ENCODE measurements at places on chromosomes 6 and 20.

DNA sequence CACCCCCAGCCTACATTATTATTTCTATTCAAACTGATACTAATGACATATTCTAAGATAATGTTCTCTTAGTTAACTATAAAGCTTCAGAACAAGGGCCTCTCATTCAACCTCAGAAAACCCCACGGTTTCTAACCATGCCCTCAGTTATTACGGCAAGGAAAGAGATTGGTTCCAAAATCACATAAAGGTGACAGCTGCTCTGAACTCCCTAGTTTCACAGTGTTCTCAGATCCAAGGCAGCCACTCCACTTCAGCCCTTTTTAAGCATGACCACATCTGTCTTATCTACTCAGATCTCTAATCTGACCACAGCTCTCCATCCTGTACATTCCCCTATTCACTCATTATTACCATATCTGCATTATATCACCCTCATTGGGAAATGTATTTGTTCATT lies 98.8 kb upstream of the CEP85L start:
- no peak for DNase-seq

- DNase-seq: no peak
Observed at GRCh38 chr6:140036196-140036595, 661.7 kb upstream of the CITED2 start.

- DNase-seq: no peak
Observed at GRCh38 chr20:39097889-39098288, 135.7 kb downstream of the DHX35 start.

- DNase-seq: no peak
Observed at GRCh38 chr6:168778201-168778600, 337.2 kb downstream of the SMOC2 start.

DNA sequence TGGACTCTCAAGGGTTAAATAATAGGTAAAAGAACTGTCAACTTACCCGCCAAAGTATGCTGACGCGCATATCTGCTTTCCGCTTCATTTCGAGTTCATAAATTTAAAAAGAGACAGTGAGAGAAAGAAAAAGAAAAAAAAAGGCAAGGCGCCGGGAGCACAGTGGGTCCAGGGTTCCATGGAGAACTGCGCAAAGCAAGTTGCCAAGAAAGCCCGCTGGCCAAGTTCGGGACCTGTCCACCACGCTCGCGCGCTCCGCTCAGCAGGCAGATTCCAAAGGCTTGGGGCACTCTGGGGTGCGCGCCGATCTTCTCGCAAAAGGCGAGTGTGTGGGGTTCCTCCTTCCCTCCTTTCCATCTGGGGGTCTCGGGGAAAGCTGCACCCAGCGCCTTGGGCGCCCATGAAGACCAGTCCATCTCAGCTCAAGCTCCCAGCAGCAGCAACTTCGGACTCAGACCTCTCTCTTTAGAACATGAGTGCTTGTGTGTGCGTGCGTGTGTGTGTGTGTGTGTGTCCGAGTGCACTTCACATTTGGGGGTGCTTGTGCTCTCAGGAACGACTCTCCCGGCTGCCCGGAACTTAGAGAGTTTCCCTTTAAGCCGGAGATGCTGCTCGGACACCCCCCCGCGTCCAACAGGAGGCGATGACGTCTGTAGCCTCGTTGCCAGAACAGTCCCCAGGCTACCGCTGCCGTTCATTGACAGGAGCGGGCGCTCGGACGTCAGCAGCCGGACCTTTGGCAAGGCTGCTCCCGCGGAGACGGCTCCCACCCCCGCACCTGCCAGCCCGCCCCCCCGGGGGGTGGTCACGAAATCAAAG lies 180.0 kb downstream of the TBXT start:
- DNase-seq: no peak

DNA sequence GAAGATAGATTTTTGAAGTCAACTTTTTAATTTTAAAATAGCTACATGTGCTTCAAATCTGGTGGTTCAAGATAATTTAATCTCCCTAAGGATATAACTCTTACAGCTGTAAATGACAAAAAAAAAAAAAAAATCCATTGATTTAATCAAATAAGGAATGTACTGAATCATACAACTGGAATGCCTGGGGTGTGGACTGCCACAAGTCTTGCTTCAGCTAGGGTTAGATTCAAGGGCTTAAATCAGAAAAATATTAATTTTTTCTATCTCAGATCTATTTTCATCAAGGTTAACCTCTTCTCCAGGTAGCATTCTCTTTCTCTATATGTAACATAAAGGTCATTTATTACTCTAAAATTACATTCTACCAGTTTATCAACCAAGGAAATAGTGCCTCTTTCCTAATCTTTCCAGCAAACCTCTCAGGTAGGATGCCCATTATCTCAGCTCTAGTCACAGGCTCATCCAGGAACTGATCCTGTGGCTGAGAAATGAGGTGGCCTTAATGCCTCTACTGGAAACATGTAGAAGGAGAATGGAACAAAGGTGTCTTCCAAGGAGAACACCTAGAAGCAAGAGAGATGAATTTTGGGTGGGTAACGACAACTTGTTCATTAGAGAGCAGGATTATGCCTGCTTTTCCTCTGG lies 466.9 kb downstream of the CBLN4 start:
- no peak for DNase-seq

DNA sequence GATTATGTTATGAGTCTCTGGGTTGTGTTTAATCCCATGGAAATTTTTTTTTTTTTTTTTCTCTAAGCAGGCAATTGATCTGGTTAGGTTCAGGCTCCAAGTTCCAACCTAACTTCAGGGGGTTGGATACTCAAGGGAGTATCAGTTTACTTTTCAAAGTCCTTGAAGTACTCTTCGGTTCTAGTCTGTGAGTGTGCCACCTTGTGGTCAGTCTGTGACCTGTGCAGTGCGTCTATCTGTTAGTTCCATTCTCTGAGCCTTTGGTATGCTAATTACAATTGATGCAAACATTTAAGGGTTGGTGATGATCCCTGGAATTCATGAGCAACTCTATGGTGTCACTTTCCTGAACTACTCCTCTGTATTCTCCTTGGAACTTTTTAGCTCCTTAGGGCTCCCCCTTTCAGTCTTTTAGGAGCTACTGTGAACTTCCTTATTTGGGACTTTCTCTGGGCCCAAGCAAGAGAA lies 342.0 kb downstream of the SOX4 start:
- no peak for DNase-seq

- no peak for DNase-seq
Observed at GRCh38 chr6:84449220-84449619, 221.8 kb upstream of the CEP162 start.

DNA sequence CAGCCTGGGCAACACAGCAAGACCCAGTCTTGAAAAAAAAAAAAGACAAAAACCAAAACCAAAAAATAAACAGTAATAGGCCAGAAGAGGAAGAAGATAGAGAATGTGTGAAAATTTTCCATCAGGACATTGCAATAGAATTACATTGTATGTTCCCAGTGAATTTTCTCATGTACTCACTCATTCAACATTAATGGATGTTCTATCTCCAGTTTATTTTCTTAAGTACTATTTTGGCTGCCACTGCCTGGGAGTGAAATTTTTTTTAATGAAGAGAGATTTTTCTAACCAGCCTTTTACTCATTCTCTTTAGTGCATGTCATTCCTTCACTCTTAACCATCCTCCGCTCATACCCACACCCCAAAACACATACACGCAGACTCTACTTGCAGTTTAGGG lies 282.8 kb downstream of the ALDH8A1 start:
- no peak for DNase-seq

DNA sequence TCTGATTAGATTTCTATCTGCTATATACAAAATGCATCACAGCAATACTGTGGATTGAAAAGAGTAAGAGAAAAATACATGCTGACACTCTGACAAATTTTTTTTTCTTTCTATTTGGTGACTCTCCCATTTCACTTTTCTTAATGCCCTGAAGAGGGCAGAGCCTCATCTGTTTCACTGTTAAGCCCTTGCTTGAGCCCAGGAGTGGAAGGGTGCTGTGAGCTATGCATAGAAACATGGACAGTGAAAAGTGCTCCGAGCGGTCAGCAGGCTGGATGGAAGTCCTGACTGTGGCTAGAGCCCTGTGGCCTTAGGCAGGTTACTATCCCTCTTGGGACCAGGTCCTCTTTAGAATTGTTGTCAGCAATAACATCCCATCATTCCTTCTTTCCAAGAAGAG lies 17.4 kb upstream of the CSE1L start:
- DNase-seq: no peak

DNA sequence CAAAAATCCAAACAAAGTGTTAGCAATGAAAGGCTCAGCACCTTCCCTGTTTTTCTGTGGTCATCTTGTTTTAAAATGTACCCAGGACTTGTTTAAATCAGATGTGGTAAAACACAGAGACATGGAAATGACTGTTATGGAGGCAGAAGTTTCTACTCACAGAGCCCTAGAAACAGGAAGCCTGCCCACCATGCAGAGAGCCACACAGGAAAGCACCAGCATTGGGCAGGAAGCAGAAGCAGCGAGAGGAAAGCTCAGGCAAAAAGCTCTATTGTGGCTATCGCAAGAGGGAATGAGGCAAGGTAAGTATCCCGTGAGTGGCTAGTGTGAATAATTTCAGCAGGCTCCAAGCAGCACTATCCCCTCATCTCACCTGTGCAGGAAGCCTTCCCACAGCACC lies 42.8 kb downstream of the GPR6 start:
- no peak for DNase-seq

DNA sequence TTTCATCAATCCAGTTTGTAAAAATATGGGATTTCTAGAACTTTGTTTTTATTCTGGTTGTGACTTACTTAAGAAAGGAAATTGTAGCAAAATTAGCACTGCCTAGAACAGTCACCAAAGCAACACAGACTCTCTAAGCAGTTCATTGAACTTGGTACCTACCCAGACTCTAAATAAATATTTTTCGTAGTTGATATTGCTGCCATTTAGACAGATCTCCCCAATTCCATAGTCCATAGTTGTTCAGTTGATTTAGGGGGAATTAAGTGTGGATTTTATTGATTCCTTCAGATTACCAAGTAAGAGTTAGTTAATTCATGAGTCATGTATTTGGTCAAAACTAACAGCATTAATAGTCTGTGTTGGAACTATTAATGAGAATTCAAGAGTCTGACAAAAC lies 822.5 kb downstream of the DHX35 start:
- no peak for DNase-seq

DNA sequence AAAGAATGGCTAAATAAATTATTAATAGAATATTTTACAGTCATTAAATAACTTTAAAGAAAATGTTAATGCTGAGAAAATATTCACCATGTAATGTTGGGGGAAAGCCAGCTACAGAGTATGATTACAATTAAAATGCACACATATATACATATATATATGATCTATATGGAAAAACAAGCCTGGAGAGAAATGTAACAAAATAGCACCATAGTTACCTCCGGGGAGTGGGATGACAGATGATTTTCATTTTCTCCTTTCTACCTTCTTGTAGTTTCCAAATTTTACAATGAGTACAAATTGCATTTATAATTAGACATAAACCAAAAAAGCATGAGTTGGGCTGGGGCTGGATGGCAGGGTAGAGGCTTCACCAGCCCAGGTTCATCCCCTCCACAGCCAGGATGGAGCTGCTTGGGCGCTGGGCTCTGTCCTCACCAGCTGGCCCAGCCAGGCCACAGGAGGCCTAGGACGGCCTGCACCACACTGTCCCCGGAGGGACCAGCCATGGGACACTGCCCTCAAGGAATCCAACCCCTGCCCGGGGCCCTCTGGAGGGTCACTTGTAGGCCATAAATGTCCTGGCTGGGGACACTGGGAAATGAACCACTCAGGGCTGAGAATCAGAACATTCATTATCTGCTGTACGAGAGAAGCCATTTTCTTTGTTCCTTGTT lies 10.3 kb downstream of the C20orf203 start:
- DNase-seq: no peak

GRCh38 chr6:135449246-135449645 lies 48.3 kb downstream of the AHI1 start:
- DNase-seq: no peak

GRCh38 chr6:143901885-143902750 lies 37.8 kb downstream of the ZC2HC1B start:
- DNase-seq: no peak

DNA sequence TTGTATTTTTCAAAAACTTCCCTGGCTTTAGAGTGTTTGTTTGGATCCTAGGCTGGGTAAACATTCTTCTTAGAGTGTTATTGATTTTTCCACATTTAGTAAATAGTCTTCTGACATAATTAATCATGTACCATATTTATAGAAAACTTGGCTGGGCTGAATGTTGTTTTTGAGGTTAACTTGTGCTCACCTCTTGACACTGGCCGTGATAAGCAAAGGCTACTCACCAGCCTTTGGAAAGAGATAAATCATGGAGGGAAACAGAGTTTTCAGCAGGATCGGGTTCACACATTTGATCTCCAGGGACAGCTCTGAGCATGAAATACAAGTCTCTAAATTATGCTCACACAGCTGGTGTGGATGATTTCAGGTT lies 6.2 kb upstream of the CD93 start:
- no peak for DNase-seq

DNA sequence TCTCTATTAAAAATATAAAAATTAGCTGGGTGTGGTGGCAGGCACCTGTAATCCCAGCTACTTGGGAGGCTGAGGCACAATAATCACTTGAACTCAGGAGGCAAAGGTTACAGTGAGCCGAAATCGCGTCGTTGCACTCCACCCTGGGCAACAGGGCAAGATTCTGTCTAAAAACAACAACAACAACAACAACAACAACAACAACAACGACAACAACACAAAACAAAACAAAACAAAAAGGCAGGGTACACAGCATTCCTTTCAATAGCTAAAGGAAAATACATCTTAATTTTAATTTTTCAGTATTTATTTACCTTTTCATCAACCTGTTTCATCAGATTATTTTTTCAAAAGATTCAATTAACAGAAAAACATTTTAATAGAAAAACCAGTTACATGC lies 28.4 kb downstream of the SRPK1 start:
- no peak for DNase-seq

GRCh38 chr20:47762699-47763268 lies 22.5 kb downstream of the SULF2 start:
- DNase-seq: no peak

GRCh38 chr6:15914553-15914952 lies 214.3 kb upstream of the MYLIP start:
- DNase-seq: peak; percentile 11

DNA sequence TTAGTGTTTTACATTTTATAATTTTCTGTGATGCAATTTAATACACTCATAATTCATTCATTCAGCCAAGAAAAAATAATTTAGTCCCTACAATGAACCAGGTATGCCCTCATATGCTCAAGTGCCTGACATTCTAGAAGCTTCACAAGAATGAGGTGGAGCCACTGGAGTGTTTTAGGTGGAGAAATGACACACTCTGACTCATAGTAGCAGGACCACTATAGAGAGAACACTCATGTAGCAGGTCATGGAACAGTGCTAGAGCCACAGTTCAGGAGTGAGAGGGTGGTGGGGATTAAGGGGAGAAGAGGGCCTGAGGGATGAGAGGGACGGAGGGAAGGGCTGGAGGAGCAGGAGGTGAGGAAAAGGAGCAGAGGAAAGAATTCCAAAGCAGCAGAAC lies 1.4 kb upstream of the HLA-G start:
- DNase-seq: no peak

- no peak for DNase-seq
Observed at GRCh38 chr6:56528412-56528841, 114.3 kb downstream of the DST start.

- no peak for DNase-seq
Observed at GRCh38 chr6:57089265-57089664, 723 bp upstream of the ZNF451 start.

Measured in activated naive CD4-positive, alpha-beta T cell treated with Interleukin-2 at 50 U/mL for 16 hours (primary cell).